ENCODE measurements at places on chromosomes 5 and 9. TPM values are rescaled to one million over a fixed set of nuclear protein-coding genes. Genes with fewer than 3 reads are reported as not detected.

LHX6 gene
- 2.9 TPM for polyA plus RNA-seq

CTNNAL1 gene
- 105 TPM for polyA plus RNA-seq

CTSV gene
- polyA plus RNA-seq, result 0.20 TPM

CCL21 gene
- polyA plus RNA-seq, result 2.7 TPM

NXNL2 gene
- 0.07 TPM for polyA plus RNA-seq
